ENCODE measurements at places on chromosomes 7 and 10.

DNA sequence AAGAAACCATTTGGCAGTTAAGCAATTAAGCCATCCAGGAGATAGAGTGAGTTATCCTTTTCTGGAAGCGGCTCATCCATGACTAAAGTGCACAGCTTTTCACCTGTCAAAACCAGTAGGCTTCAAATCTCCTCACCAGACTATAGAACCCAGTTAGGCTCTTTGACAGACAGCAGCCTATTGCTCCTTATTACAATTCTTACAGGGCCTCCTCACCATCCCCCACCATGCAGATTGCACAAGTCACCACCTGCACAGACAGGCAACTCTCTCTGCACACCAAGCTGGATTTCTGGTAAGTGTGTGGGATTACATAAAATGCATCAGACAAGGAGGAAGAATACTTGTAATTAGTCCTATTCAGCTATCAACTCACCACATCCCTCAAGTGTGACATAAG, 301.6 kb downstream of the SNX13 start:
- DNase-seq: no peak

DNA sequence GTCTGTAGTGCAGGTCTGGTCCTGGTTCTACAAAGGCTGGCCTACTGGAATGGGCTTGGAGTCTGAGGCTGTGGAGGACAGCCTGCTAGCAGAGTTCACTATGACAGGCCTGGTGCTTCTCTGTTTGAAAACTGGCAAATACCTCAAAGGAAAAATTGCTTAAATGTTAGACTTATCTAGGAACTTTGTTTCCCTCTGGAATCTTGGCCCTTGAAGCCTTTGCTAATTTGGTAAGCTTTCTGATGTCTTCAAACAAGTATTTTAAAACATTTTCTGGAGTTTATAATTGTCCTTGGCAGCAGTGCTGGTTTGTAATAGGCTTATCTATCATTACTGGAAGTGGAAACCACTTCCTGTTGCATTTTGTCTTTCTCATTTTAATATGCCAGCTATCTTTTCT, 139.7 kb downstream of the TMEM26 start:
- no peak for DNase-seq

DNA sequence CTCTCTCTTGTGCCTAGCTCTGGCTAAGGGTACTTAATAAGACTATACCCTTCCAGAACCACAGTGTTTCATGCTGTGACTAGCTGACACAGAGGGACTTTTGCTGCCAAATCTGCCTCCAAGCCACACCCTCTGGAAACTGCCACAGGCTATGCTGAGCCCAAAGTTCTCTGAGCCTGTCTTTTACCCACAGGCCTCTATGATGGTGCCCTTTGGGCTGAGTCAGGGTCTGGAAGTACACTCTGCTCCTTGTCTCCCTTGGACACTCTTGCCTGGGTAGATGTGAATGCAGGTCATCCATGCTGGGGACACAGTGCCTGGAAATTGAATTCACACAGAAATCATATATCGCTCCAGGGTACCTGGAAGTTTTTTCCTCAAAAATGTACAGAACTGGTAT, 22.6 kb downstream of the DYDC1 start:
- DNase-seq: no peak

- DNase-seq: no peak
Observed at GRCh38 chr10:31033147-31033546, 1.5 kb upstream of the ZNF438 start.

DNA sequence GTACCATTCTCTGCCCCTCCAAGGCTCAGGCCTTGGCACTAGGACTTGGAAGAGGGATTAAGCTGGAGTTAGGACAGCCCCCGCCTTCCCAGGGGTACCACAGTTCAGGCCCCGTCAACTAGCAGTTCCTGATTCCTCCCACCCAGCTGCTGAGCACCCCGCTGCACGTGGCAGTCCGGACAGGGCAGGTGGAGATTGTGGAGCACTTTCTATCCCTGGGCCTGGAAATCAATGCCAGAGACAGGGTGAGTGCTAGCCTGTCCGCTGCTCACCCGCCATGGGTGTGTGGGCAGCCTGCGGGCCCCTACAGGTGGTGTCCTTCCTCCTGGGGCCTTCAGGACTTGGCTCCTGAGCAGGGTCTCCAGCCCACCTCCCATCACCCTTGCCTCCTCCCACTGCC, 2.0 kb upstream of the HOGA1 start:
- DNase-seq: no peak
